SHP77 treated with DMSO at 0.1 percent for 48 hours (cell line): ENCODE measurements at places on chromosomes 4 and X.
A peak's percentile ranks its signal among the peaks of the same experiment; 100 is the strongest.

DNA sequence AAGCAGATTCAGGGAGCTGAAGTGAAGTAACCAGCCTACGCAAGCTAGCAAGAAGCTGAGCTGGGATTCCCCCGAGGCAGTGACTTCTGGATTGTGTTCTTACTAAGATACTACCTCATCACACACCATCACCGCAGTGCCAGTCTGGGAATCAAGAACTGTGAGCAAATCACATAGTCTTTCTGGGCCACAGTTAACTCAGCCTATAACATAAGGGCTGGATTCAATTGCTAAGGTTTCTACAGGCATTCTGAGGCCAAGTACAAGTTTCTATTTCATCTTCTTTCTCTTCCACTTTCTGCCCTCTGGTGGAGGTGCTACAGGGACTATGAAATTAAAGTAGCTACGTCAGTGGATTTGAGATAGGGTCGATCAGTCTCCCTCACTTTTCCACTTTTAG, 1.4 kb upstream of the CORIN start:
- DNase-seq, result no peak

- DNase-seq, result no peak
These were observed 52.9 kb downstream of the SLC7A11 start for GRCh38 chr4:138189206-138189605.

DNA sequence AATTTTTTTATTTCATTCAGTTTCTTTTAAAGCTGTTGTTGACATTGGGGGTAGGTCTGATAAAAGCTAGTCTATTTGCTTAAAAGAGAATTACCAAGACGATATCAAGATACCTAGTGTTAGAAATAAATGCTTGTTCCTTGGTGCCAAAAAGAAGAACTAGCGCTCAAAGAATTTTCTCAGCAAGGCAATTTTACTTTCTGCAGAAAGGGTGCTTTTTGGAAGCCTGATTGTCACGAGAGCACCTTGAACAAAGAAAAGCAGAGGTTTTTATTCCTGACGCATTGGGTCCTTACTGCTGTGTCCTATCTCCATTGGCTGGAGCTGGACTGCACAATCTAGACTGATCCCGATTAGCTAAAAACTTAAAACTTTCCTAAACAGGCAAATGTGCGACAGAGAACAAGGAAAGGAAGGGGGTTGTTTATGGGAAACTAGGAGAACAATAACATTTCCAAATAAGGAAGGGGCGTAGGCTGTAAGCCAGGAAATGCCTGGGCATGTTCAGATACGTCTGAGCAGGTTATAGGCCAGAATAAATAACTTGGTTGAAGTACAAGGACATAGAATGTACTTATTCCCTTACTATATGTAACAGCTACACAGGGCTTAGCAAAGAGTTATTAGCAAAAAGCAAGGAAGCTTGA, 50.3 kb upstream of the STPG2 start:
- no peak for DNase-seq

- no peak for DNase-seq
These were observed 173.8 kb downstream of the IL15 start for GRCh38 chr4:141810038-141810711.

DNA sequence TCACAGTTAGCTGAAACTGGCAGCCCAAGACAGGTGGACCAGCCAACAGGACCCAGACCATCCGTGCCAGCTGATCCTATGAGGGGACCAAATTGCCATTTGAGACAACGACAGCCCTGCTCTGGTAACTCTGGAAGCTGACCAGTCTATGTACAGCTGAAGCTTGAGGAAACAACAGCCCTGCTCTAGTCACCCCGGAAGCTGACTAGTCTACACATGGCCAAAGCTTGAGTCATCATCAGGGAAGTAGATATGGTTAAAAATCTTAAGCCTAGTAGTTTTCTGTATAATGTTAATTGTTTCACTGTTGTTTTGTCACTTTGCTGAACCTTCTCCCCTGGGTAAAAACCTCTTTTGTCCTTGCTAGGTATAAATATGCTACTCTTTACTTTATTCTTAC, 905.4 kb upstream of the NDST4 start:
- DNase-seq, result no peak

GRCh38 chr4:106801386-106801785, 234.7 kb downstream of the DKK2 start:
- DNase-seq, result no peak

DNA sequence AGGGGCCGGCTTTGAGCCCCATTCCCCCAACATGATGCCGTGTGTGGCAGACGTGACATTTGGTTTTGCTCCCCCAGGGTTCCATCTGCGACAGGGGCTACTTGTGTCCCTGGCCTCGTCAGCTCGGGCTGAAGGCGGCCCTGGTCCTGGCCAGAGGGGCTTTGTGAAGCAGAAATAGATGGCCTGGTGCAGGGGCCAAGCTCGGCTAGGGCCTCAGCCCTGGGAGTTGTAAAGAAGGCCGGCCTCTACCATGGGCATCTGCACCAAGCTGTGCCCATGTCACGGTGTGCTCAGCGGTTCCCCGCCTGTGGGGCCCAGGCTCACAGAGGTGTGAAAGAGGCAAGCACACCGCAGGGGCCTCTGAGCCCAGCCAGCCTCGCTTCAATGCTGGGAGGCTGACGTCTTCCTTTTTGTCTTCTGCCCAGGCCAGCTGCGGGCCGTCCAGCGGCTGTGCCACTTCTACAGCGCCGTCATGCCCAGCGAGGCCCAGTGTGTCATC, 32.5 kb downstream of the SH3TC1 start:
- DNase-seq, result no peak

DNA sequence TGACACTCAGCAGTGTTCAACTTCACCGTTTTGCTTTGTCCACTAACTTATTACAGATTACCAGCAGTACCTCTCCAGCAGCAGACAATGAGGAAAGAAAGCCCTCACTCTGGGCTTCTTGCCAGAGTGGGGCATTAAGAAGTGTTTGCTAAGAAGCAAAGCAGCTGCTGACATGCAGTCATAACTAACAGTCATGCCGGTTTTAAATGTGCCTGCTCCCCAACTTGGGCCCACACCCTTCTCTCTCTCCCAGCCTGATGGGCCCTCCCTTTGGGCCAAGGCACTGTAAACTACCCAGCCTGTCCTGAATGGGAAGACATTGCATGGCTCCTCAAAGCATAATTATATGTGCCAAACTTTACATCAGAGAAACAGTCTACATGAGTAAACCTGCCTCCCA, 54.6 kb upstream of the HHIP start:
- peak; percentile 83 for DNase-seq

DNA sequence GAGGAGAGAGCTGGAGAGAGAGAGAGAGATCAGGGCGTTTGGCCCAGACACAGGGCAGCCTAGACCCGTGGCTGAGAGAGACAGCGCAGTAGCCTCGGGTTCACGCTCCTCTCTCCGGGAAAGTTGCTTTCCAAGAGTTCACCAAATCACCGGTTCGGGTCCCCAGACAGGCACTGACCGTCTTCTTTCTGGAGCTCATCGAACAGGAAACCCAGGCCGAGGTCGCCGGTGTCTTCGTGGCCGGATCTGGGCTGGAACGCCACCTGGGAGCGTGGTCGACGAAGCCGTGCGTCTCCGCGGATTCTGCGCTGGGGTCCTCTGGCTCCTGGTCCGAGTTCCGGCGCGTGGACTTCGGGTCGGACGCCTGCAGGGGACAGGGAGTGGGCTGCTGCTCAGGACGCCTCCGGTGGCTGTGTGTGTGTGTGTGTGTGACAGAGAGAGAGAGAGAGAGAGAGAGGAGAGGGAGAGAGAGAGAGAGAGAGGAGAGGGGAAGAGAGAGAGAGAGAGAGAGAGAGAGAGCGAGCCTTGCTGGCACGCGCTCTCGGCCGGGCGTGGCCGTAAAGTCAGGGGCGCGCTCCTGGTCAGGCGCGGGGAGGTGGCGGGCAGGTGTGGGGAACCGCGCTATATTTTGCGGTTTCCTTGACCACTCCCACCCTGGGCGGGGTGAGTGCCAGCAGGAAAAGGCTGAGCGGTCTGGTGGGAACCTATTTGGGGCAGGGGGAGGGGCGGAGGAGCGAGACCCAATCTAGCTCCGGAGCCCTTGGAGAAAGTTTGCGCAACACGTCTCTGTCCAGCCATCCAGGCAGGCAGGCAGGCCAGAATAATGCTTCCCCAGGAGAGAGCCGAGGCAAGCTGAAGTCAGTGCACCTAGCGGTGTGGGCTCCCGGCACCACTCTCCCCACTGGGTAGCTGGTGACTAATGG, 62.1 kb downstream of the RHOXF2B start:
- no peak for DNase-seq

- DNase-seq, result no peak
These were observed 333.8 kb downstream of the DMD start for GRCh38 chrX:32877592-32877991.

DNA sequence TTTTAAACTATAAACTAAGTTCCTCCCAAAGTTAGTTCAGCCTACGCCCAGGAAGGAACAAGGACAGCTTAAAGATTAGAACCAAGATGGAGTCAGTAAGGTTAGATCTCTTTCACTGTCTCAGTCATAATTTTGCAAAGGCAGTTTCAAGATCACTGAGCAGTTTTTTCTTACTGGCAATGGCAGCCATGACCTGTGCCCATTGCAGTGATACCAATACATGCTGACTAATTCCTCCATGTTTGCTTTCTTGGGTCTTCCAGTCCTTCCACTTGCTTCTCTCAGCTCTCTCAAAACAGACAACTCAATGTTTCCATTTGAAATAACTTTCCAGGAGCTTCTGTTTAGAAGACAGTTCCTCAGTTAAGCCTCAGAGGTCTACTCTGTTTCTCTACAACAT, 79.5 kb downstream of the PCDH18 start:
- DNase-seq, result no peak

DNA sequence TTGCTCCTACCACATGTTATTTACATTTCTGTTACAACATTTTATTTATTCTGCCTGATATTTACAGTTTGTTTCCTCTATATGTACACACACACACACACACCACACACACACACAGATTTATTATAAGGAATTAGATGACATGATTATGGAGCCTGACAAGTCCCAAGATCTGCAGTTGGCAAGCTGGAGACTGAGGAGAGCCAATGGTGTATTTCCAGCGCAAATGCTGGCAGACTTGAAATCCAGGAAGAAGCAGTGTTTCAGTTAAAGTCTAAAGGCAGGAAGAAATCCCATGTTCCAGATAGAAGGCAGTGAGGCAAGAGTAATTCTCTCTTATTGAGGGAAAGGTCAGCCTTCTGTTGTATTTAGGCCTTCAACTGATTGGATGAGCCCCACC, 1.8 kb upstream of the KLHL4 start:
- DNase-seq, result no peak

- no peak for DNase-seq
These were observed 1.1 kb downstream of the GTPBP6 start for GRCh38 chrX:317424-318067.

GRCh38 chr4:170581969-170582368, 492.2 kb upstream of the AADAT start:
- DNase-seq, result no peak

- DNase-seq, result no peak
These were observed 11.5 kb downstream of the DNAJB14 start for GRCh38 chr4:99934891-99935290.

DNA sequence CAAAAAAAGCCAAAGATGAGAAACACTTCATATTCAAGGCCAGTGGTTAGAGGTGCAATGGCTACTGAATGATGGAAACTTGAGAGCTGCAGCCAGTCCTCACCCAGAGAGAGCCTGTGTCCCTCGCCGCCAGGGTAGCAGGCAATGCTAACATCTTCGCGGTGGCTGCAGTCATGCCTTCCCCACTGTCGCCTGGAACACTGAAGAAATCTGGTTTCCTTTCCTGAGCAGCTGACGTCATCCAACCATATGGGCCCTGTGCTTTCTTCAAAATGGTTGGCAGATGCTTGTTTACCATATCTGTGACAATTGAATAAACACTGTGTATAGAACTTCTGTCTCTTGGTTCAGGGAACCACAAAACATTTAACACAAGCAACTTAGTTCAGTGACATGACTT, 39.7 kb downstream of the PRSS12 start:
- DNase-seq, result no peak

DNA sequence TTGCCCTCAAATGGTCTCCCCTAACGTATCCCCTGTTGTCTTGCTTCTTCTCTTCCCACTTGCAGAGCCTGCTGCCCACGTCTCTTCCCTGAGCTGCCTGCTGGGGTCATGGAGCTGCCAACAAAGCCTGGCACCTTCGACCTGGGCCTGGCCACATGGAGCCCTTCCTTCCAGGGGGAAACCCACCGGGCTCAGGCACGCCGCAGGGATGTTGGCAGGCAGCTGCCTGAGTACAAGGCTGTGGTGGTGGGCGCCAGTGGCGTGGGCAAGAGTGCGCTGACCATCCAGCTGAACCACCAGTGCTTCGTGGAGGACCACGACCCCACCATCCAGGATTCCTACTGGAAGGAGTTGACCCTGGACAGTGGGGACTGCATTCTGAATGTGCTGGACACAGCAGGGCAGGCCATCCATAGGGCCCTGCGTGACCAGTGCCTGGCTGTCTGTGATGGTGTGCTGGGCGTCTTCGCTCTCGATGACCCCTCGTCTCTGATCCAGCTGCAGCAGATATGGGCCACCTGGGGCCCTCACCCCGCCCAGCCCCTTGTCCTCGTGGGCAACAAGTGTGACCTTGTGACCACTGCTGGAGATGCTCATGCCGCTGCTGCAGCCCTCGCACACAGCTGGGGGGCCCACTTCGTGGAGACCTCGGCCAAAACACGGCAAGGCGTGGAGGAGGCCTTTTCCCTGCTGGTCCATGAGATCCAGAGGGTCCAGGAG, 2.9 kb downstream of the ERAS start:
- DNase-seq, result no peak

DNA sequence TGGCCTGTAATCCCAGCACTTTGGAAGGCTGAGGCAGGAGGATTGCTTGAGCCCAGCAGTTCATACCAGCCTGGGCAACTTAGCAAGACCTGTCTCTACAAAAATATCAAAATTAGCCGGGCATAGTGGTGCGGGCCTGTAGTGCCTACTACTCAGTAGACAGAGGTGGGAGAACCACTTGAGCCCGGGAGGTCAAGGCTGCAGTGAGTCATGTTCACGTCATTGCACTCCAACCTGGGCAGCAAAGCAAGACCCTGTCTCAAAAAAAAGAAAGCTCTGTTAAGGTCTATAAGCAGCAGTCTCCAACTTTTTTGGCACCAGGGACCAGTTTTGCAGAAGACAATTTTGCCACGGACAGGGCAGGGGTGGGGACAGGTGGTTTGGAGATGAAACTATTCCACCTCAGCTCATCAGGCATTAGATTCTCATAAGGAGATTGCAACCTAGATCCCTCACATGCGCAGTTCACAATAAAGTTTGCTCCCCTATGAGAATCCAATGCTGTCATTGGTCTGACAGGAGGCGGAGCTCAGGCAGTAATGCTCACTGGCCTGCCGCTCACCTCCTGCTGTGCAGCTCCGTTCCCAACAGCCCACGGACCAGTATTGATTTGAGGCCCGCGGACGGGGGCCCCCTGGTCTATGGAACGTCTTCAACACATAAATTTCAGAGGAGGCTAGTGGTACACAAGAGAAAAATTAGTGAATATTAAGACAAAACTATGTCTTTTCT, 67.9 kb downstream of the KLHL8 start:
- no peak for DNase-seq

DNA sequence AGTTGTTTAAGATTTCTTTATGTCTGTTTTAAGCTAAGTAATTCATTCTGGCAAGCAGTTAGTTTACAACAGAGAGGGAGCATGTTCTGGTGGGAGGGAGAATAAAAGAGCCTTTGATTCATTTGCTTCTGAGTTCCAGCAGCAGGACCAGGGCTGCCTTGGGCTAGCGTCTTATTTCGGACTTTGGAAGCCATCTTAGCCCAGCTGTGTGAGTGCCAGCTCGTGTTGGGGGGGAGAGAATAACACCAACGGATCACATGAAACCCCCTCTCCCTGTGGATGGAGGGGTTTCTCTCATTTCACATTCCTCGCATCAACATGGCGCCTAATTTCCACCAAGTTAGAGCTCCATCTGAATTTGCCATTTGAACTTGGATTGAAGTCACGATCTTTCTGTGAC, 7.4 kb downstream of the GAB1 start:
- no peak for DNase-seq

GRCh38 chr4:111639120-111639690, 506.0 kb upstream of the FAM241A start:
- DNase-seq, result no peak
